ENCODE measurements at places on chromosomes 2 and 18.
A peak's percentile ranks its signal among the peaks of the same experiment; 100 is the strongest.

DNA sequence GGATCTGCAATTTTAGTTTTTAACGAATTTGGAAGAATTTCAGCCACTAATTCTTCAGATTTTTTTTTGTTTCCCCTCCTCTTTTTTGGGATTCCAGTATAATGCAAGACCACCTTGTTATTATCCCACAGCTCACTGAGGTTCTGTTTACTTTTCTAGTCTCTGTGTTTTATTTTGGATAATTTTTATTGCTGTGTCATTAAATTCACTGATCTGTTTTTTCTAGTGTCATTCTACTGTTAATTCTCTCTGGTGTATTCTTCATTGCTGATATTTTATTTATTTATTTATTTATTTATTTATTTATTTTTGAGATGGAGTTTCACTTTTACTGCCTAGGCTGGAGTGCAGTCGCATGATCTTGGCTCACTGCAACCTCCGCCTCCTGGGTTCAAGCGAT is 32.2 kb downstream of the UBR3 start:
- no peak for DNase-seq

DNA sequence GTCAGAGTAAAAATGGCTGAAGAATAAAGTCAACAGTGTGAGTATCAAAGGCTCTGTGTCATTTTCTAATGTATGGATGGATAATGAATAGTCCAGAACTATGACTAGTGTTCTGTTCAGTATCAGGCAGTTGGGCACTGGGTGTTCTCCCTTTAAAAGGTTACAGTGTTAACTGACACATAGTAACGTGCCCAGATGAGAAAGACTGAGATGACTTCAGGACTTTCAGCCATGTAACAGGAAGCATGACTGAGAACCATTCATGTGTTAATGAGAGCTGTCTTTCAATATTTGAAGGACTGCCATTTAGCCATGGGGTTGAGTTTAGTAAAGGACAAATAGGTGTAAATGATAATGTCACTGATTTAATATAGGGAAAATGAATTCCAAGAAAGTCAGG is 187.1 kb downstream of the GULP1 start:
- DNase-seq: peak; percentile 50

GRCh38 chr2:179243046-179243445 is 21.6 kb downstream of the SESTD1 start:
- DNase-seq: no peak

DNA sequence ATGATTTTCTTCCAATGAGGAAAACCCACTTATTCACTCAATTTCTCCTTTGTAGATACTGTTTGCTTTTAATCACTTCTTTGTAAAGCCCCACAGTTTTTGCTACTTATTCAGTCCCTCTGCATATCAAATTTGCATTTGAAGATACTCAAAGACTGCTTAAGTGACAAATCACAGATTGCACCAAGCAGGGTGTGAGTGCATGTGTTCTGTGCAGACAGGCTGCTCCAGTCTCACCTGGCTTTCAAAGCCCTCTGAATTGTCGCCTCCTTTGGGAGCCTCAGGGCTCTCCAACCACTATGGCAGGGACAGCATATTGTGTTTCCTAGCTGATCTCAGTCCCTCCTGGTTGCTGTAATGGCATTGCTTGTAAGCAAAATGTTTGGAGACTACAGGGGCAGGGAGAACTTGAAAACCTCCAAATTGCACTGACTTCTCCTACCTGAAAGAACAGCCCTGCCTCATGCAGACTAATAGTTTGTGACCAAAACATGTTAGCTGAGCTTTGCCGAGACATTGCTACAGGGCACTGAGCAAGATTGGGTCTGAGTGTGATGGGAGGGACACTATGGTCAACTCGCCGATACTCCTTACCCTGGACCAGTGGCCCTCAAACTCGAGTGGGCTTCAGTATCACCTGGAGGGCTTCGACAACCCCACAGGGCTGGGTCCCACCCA is 96.8 kb downstream of the POLE4 start:
- no peak for DNase-seq

- DNase-seq: no peak
Observed at GRCh38 chr18:67243799-67244587, 272.5 kb downstream of the DSEL start.

DNA sequence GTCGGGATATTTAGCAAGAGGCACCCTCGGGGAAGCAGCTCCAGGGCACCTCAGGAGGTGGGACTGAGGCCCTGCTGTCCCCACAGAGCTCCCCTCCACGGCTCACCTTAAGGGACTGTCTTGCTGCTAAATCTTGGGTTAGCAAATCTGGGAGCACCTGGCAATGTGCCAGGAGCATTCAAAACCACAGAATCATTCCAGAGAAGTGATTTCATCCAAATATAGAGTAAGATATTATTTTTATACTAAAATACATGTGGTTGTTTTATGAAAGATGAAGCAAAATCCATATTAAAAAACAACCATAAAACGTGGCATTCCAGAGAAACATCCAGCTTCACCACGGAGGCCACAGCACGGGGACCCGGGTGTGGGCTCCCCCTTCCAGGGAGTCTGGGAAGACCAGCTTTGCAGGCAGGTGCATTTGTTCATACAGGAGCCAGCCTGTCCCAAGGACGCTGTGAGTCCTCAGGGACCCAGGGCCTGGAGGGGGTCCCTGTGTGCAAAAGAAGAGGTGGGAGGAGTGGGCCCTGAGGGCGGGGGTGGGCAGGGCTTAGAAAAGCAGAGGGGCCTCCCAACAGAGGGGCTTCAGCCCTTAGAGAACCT is 16.3 kb downstream of the HS1BP3 start:
- DNase-seq: no peak

DNA sequence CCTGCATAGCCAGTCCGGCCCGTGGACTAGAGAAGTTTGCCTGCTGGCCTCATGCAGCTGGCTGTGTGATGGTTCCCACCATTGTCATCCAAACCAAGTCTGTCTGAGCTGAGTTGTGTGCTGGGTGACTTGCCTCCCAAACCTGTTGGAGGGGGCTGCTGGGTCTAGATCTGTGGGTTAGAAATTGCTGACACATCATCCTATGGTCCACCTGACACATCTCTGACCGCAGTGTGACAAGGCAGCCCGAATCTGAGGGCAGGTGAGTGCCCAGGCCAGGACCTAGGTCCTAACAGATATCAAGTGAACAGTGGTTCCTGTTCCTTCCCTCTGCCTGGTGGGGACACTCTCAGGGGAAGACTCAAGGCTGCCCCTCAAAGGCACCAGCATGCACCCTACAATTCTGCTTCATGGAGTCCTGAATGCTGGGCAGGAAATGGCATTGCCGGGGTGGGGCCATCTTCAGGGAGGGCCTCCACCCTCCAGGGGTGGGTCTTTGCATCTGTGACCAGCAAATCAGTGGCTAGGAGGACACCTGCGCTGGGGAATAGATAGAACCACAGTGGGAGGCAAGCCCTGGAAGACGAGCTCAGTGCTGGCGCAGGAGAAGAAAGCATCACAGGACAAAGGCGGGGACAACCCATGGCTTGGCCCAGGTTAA is 117.9 kb upstream of the ID2 start:
- DNase-seq: no peak

DNA sequence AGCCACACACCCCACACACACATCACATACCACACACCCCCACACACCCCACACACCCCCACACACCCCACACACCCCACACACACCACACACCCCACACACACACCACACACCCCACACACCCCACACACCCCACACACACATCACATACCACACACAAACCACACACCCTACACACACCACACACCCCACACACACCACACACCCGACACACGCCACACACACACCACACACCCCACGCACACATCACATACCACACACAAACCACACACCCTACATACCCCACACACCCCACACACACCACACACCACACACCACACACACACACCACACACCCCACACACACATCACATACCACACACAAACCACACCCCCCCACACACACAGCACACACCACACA is 22.4 kb downstream of the TWIST2 start:
- no peak for DNase-seq

DNA sequence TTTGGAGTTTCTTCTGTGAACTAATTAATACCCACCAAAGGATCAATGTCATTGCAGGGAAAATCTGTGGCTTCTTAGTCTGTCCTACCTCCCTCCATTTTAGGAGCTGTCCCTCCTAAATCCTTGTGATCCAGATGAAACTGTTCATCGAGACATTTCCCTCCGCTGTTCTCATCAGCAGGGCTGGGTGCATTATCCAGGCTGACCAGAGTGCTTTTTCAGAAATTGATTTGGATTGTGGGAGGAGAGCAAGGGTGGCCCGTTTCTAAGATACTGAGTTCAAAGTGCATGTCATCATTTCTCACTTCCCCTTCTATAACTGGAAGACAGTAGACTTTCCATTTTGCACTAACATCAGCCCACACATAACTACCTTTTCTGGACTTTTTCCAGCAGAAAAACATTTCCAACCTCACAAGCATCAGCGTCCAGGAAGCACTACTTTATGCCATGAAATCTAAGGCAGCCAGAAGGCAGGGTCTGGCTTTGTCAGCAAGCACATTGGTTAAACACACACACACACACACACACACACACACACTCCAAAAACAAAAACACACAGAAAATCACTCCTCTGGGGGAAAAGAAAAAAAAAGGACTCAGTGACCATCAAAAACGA is 94.1 kb downstream of the ANKRD44 start:
- DNase-seq: no peak

DNA sequence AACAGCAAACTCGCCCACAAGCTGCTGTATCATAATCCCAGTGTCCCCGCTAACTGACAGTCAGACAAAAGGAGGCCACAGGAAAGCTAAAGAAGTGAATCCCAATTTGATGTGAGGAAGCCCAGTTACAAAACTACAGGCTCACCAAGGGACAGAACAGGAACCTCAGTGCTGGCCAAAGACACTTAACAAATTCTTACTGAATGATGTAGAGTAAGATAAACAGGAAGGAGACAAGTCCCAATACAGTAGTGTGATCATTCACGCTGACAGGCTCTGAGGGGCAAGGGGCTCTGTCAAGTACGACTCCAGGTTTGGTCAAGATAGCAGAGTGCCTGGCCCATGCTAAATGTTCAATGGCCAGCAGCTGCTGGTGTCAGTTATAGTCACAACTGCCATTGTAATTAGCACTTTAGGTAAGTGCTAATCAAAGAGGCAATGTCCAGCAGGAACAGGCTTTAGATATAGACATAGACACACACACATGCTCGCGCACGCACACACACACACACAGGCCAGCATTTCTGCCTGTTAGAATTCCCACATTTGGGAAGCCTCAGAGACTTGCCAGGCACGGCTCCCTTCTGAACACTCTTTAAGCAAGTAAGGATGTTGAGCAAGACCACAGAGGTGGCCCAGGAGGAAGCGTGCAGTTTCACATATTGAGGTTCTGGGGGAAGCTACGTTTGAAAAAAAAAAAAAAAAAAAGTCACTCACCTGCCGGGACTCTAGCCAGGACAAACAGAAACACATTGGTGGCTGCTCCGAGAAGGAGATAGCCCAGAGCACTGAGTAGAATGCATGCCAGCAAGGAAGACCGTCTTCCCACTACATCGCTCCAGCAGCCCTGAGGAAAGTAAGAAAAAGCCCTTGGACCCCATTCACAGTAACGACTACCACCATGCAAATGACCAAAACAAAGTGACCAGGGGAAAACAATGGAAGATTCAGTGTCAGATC is 35.4 kb upstream of the TMEM182 start:
- DNase-seq: no peak

GRCh38 chr2:68909793-68910674 is 38.8 kb upstream of the BMP10 start:
- DNase-seq: peak; percentile 75

DNA sequence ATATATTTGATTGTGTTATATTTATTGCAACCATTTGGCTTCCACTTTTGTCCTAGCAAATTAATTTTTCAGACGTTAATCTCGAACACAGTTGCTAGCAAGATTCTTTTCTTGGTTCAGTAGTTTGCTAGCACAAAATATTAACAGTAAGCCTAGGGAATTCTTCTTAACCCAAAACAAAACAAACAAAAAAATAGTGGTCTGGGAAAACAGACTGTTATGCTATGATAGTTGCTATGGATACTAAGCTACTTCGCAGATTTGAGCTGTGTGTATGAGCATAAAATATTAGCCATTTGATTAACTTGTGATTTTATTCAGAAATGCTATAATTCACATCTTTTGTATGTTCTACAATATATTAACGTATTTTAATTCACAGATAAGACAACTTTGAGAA is 541.5 kb upstream of the NETO1 start:
- no peak for DNase-seq

DNA sequence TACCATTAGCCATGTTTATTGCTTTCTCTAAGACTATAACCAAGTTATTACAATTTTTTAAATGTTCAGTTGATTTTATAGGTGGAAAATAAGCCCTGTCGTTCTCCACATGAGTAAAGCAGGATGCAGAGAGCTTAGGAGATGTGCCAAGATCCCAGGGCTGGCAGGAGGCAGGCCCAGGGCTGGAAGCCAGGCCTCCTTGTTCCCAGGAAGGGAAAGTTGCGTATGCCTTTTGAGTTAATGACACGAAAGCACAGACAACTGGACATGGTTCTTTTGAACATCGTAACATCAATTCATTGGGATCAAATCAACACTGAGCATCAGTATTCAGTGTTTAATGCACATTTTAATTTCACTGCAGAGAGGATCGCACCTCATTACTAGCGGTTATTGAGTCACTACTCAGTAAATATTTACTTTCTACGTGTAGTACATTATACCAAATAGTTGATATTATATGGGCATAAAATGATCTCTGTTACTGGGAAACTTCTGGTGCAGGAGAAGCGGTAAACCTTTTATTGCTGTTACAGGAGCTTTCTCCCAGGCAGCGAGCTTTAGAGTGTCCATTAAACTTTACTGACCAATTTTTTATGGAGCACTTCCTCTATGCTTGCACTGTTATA is 60.0 kb downstream of the RNF144A start:
- DNase-seq: no peak

DNA sequence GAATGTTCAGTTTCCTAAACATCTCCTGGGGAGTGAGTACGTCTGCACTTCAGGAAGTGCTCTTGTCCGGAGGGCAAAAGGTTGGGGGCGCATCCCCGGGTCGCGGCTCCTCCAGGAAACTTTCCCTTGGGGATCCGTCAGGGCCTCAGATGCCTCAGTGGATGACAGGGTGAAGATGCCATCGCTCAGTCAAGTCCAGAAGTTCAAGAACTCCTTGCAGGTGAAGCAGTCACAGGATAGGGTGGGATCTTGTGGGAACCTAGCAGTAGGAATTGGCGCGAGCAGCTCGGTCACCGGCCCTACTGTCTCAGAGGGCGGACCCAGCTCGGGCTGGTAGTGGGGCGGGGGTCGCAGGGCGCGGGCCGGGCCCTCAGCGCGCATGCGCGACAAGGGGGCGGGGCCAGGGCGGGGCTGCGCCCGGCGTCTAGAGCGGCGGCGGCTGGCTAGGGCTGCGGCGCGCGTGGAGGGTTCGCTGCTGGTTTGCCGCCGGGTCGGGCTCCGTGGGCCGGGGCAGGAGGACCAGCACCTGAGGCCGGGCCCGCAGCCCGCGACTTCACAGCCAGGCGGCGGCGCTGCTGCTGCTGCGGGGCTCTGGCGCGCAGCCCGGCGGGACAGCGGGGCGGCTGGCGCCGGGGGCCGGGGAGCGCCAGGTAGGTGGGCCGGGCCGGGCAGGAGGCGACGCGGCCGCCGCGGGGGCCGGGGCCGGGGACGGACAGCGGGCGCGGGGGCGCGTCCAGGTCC is at the start of gene INPP4A:
Gene INPP4A (plus strand): TSS at position 423 of the 741 bp plus-strand sequence. CDS start 75,191 bp downstream, outside the sequence.
- peak; percentile 75 for DNase-seq

All from SK-N-DZ (cell line).